ENCODE measurements at places on chromosomes 16 and 17.

DNA sequence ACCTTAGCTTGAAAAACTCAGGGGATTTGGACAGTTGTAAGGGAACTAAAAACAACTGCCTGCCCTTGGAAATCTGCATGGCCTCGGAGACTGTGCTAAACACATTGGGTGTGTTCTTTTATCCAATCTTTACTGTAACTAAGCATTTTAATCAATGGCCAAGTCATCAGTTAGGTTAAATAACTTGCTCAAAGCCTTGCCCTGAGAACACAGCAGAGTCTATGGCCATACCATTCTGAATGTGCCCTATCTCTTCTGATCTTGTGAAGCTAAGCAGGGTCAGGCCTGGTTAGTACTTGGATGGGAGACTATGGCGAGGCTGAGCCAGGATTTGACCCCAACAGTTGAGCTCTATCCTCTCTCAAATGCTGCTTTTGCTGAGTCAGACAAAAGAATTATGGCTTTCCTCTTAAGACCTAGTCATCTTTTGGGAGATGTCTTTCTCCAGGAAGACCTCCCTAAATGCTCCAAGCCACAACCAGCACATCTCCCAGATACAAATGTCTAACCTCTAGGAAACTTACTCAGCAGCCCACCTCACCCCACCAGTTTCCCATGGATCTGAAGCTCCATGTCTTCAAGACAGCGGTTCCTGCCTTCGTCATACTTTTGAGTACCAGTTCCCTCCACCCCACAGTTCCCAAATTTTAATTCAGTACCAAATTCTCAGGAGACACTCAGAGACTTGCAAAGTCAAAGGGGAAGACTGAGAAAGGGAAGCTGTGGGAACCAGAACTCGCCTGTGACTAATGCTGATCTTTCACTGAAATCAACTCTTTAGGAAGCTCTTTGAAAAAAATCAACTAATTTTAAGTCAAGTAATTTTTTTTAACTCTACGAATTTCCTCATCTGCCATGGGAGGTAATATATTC lies 336.1 kb downstream of the MAF start:
- no peak for DNase-seq

DNA sequence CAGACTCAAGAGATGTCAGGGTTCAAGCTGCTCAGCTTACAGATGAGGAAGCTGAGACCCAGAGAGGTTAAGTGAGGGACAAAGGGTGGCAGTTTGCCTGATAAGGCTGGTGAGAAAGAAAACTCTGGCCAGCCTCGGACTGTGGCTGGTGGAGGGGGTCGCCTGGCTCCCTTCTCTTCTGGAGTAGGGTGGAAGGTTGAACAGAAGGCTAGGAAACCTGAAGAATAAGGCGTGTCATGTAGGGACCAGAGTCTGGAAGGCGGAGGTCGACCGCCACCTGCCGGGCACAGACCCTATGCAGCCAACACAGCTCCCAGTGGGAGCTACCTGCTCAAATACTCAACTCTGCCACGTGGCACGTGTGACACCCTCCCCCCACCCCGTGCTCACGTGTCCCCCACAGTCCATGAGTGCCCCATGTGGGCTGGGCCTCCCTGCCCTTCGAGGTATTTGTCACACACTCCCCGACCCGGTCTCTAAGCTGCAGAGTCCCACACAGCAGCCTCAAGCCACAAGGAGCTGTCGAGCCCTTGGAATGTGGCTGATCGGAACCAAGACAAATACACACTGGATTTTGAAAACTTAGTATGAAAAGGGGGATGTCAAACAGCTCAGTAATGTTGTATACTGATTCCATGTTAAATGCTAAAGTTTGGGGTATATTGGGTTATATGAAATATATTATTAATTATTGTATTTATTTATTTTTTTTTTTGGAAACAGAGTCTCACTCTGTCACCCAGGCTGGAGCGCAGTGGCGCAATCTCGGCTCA lies 11.8 kb downstream of the HID1 start:
- DNase-seq: peak; percentile 55

GRCh38 chr17:42413464-42414040 lies 9.5 kb downstream of the CAVIN1 start:
- no peak for DNase-seq

DNA sequence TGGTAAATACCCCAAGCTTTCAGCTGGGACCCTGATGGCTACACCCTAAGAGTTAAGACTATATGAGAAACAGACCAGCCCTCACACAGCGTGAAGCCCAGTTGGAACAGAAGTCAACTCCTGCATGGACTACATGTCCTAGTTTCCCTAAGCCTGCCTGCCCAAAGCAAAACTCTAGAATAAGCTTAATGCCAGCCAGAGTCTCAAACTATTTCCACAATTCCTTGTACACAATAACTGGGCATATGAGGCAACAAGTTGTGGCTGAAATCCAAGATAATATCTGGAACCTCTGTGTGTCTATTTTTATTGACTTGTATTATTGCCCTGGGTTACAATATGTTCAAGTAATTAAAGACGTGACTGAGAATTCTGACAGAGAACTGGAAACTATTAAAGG lies 19.4 kb downstream of the MYH10 start:
- DNase-seq: peak; percentile 29

- no peak for DNase-seq
Measured at GRCh38 chr16:79863128-79864031, 262.8 kb upstream of the MAF start.

DNA sequence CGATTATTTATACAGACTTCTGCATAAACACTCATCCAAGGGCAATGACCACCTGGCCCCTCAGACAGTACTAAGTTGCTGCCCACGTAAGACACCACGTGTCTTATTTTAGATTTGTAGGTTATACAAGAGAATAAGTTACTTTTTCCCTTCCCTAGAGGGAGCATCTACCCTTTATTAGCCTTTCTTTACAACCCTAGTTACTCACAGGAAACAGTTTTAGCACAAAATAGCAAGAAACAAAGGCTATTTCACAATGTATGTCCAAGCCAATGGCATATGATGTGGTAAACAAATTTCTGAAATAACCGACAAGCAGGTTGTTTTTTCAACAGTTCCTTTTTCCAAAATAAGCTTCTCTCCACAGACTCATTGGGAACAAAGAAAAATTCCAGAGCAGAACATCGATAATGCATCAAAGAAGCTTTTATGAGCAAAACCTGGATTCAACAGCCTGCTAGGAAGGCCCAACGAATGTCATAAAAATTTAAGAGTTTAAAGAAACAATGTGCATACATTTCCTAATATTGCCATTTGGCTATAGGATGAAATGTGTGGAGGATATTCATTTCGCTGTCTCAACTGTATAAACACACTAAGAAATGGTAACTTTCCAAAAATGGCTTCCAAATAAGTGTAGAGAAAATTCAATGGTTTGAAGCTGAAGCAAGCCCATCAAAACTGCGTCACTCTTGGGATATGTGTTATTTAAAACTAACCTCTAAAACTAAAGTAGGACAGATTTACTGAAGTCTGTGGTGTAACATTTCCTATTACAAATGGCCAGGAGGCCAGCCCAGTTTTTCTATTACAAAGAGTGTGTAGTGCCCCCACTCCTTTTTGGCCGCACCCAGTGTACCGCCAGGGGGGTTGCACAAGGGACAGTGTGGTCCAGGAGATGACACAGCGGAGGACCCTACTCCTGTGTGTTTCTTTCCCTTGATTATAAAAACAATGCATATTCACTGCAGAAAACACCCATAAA lies 50.4 kb upstream of the ERN1 start:
- DNase-seq: no peak

DNA sequence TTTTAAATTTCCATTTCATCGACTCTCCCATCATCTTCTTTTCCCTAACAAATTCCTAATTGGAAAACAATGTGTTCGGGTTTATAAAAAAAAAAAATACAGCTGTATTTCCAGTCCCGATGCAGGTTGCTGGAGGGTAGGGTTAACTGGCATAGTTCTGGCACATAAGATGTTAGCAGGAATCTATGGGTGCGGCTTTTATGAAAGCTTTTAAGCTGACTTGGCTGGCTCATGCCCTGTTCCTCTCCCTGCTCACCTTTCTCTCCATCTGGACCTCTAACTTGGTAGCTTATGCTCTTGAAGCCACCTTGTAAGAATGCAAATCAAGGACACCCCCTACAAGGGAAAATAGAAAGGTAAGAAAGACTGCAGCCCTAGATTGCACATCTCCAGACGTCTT lies 33.2 kb upstream of the KCNJ2 start:
- no peak for DNase-seq

GRCh38 chr17:74703311-74703710 lies 9.4 kb downstream of the CD300LF start:
- DNase-seq: no peak

DNA sequence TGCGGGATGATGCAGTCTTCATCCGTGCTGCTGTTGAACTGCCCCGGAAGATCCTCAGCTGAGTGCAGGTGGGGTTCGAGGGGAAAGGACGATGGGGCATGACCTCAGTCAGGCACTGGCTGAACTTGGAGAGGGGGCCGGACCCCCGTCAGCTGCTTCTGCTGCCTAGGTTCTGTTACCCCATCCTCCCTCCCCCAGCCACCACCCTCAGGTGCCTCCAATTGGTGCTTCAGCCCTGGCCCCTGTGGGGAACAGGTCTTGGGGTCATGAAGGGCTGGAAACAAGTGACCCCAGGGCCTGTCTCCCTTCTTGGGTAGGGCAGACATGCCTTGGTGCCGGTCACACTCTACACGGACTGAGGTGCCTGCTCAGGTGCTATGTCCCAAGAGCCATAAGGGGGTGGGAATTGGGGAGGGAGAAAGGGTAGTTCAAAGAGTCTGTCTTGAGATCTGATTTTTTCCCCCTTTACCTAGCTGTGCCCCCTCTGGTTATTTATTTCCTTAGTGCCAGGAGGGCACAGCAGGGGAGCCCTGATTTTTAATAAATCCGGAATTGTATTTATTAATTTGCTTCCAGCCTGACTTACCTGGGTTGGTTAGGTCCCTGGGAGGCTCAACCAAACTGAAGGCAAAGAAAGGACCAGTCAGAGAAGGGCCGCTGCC lies 5.8 kb downstream of the TRAF4 start:
- no peak for DNase-seq

GRCh38 chr16:25605381-25605780 lies 86.4 kb upstream of the HS3ST4 start:
- DNase-seq: no peak

DNA sequence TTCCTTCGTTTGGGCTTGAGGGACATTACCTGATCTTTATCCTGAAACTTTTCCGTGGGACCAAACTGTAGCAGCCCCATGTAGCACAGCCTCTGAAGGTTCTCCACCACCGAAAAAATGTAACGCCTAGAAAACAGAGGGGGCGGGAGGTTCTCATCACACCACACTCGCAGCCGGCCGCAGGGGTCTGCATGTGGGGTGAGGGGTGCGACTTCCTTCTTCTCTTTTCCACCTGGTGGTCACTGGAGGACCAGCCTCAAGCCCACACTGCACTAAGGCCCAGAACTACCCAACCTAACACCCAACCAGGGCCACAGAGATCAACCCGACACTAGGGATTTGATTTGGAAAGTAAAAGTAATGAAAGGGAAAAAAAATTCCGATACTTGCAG lies 57.1 kb downstream of the GTF3C1 start:
- no peak for DNase-seq

GRCh38 chr17:41556306-41556705 lies 15.6 kb downstream of the KRT9 start:
- no peak for DNase-seq

GRCh38 chr16:71645450-71645849 lies 19.5 kb downstream of the MARVELD3 start:
- no peak for DNase-seq

GRCh38 chr17:21252796-21253645 lies at the start of gene NATD1:
NATD1 (minus strand) TSS chr17:21253410; CDS start chr17:21253264, 146 bp downstream.
- DNase-seq: peak; percentile 73

DNA sequence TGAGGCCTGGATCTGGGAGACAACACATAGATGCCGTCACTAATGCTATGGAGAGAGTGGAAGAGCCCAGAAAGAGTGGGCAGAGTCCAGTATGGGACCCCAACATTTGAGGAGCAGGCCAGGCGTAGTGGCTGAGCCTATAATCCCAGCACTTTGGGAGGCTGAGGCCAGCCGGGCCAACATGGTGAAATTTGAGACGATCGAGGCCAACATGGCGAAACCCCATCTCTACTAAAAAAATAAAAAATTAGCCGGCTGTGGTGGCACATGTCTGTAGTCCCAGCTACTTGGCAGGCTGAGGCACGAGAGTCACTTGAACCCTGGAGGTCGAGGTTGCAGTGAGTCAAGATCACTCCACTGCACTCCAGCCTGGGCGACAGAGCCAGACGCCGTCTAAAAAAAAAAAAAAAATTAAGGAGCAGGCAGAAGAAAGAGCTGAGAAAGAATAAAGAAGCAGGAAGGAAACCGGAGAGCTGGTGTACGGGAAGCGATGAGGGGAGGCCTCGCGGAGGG lies 6.0 kb upstream of the DNAI2 start:
- DNase-seq: no peak

DNA sequence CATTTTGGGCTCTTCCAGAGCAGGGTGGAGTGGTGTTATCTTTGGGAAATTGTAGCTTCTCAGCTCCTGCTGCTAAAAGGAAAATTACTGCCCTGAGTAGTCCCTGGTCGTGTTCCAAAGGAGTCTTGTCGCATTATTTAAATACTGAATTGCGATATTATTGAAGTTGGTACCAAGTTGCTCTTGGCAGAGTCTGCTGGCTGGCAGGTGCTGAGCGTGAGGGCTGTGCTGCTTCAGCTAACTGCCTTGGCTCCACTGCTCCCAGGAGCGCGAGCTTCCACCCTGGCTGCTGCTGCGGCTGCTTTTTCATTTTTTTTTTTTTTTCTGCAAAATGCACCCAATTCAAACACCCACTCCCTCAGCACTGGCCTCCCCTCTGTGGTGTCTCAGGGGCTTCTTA lies 289.8 kb downstream of the MAF start:
- no peak for DNase-seq

DNA sequence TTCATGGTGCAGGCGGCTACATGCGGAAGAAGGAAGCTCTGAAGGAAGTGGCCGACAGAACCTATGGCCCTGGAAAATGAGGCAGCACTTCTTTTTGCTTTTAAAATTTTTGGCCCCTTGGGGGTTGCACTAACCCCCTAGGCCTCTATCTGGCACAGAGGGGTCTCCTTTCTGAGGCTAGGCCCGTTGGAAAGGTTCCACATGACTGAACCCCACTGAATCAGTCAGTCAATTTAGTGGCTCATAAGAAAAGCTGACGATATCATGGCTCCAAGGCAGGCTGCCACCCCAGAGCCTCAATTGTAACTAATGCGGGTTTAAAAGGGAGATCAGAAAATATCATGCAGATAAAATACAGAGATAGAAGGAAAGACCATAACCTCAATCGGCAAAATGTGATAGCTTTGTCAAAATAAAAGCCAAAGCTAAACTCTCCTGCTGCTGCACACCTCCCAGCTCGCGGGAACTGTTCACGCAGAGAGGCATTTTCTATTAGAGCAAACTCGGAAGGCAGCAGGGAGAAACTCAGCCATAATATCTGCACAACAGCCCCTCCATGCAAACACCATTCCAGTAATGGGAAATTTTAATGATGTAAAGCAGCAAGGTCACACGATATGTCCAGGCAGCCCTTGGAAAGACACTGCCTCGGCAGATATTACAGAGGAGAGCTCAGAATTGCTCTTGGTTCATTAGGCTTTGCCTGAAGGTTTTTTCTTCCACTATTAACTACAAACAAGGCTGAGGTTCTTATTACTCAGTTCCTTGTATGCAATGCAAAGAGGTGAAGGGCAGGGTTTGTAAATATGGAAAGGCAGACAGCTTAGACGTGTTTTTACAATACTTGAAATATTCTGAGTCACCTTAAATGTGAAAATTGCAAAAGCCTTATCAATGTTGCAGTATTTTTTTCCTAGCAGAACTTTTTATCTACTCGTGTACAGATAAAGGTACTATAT lies 200.4 kb upstream of the PMFBP1 start:
- no peak for DNase-seq

All from right lung (tissue), 10 donors.